Tibial nerve (tissue), 4 donors: ENCODE measurements at places on chromosomes 16 and 17.
A peak's percentile ranks its signal among the peaks of the same experiment; 100 is the strongest.

DNA sequence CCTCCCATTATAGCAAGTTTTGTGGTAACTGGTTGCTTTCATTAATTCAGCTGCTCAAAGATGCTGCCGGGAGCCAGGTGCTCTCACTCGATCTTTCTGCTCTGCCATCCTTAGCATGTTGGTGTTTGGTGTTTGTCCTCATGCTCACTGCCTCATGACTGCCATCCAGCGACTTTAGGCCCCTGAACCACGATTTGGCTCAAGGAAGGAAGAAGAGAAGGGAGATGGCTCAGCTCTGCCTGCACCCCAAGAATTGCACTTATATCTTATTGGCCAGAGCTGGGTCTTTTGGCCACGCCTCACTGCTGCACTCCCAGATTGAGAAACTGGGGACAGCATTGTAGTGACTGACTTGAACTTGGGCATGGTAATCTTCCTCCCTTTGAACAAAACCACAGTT lies 52.7 kb downstream of the ARSG start:
- DNase-seq: no peak
- no peak overlapping the region for H3K4me3 ChIP-seq
- no peaks in the 10 kb centered on the region for H3K36me3 ChIP-seq

- H3K36me3 ChIP-seq: no peaks in the 10 kb centered on the region
- no peaks in the 10 kb centered on the region for H3K4me1 ChIP-seq
- DNase-seq: peak; percentile 32
- no peaks in the 10 kb centered on the region for H3K27me3 ChIP-seq
- H3K4me3 ChIP-seq: no peak overlapping the region
These were observed 61.6 kb downstream of the TIMM22 start for GRCh38 chr17:1058423-1059130.

GRCh38 chr16:30780549-30780948 lies 6.5 kb downstream of the ZNF629 start:
- H3K27ac ChIP-seq: peak overlapping the region; percentile 75
- no peak for DNase-seq
- no peaks in the 10 kb centered on the region for H3K4me1 ChIP-seq
- H3K27me3 ChIP-seq: no peaks in the 10 kb centered on the region
- no peak overlapping the region for H3K4me3 ChIP-seq
- H3K36me3 ChIP-seq: peaks cover 13% of the 10 kb centered on the region

DNA sequence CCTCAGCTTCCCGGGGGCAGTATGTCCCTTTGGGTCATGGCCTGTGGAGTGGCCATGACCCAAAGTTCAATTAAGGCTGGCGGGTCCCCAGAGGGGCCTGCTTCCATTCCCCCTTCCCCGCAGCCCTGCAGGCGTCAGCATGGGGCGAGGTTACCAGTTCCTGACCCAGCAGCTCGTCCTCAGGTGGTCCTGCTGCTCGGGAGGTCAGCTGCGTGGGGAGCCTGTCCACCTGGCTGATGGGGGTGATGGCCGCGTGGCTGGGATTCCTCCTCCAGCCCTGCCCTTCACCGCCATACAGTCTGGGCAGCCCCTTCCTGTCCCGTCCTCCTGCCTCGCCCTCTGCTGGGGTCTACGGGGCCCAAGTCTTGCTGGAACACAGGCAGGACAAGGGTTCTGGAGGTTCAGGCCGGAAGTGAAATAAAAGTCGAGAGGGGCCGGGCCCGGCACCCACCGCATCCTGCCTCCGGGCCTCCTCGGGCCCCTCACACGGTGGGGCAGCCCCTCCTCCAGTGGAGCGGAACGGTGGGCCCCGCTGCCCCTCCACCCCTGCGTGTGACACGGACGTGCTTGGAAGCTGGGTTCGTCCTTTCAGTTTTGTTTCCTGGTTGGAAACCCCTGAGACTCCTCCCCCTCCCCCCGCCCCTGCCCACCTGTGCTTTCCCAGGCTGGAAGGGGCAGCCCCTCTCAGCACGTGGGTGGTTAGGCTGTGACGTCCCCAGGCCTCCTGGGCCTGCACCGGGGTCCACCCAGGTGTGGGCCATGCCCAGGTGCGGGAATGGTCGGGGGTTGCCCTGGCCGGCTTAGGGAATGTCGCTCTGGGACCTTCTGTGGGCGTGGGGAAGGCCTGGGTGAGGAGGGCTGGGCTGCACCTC lies 6.8 kb downstream of the UBALD2 start:
- no peak for DNase-seq
- no peaks in the 10 kb centered on the region for H3K27me3 ChIP-seq
- no peaks in the 10 kb centered on the region for H3K36me3 ChIP-seq

DNA sequence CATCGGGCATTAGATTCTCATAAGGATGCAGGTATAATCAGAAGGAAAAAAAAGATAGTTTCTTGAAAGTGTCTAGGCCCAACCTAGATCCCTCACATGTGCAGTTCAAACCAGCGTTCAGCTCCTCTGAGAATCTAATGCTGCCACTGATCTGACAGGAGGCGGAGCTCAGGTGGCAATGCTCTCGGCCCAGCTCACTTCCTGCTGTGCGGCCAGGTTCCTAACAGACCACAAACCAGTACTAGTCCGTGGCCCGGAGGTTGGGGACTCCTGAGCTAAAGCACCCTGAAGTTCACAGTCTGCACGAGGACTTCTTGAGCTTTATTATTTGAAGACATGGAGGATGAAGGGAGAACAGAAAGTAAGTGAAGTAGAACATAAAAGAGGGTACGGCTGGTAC lies 16.8 kb downstream of the SMCR8 start:
- peaks cover 99% of the 10 kb centered on the region for H3K36me3 ChIP-seq
- no peak overlapping the region for H3K4me3 ChIP-seq
- no peak for DNase-seq
- no peaks in the 10 kb centered on the region for H3K27me3 ChIP-seq
- H3K27ac ChIP-seq: no peak overlapping the region

GRCh38 chr16:77393955-77394354 lies 40.9 kb downstream of the ADAMTS18 start:
- no peak overlapping the region for H3K4me3 ChIP-seq
- no peaks in the 10 kb centered on the region for H3K36me3 ChIP-seq
- no peak for DNase-seq
- H3K27me3 ChIP-seq: no peaks in the 10 kb centered on the region
- no peaks in the 10 kb centered on the region for H3K4me1 ChIP-seq
- no peak overlapping the region for H3K27ac ChIP-seq

GRCh38 chr17:28950017-28950751 lies 1.1 kb downstream of the PHF12 start:
- no peaks in the 10 kb centered on the region for H3K4me1 ChIP-seq
- H3K27ac ChIP-seq: peak overlapping the region; percentile 91
- H3K4me3 ChIP-seq: peak overlapping the region; percentile 93

- H3K27ac ChIP-seq: no peak overlapping the region
- no peaks in the 10 kb centered on the region for H3K27me3 ChIP-seq
- H3K4me3 ChIP-seq: no peak overlapping the region
- no peak for DNase-seq
These were observed 59.8 kb downstream of the CDH11 start for GRCh38 chr16:65061935-65062518.

DNA sequence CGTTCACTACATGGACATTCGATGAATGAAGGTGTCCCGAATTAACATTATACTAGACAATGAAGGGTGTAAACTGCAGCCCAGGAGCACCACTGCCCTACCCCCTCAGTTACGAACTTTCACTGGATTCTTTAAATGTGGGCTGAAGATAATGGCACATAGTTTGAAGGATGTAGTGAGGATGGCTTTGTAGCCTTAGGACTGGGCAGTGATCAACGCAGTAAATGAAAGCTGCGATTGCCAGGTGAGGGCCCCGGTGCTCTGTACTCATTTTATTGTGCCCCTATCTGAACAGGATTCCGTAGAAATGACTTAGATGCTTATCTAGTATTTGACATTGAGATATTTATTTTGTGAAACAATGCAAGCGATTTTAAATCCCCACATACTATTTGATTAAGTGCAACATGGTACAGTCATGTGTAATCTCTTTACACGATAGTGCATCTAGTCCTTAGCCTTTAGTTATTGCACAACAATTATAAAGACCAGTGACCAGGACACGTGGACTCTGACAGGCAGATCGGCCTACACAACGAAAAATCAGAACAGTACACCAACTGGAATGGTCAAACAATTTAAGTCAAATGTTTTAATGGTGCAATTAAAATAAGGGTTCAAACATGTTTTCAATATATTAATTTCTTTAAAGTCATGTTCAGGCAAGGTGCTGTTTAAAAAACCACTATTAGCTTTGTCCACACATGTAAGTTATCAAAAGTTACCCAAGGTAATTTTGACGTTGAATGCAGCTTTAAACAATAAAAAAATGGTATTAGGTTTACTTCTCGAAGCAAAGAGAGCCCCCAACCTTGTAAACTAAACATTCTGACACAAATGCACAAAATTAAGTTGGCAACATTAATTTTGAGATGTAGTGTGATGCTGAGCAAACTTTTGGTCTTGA lies 17.4 kb upstream of the ERN1 start:
- DNase-seq: no peak
- peak overlapping the region; percentile 61 for H3K4me3 ChIP-seq
- no peaks in the 10 kb centered on the region for H3K27me3 ChIP-seq
- H3K4me1 ChIP-seq: no peaks in the 10 kb centered on the region
- H3K27ac ChIP-seq: peak overlapping the region; percentile 91
- peaks cover 32% of the 10 kb centered on the region for H3K36me3 ChIP-seq

DNA sequence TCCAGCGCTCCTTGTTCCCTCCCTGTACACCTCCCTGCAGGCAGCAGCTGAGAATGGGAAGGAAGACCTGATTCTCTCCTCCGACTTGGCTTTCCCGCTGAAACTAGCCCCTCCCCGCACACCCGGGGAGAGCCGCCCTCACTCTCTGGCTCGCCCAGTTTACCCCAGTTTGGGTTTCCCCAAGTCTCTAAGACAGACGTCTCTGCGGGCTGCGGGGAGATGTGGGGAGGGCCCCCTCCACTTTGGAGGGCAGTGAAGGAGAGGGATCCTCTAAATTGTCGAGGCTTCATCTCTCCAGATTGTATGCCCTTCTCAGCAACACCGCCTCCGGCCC lies 797 bp downstream of the GRB7 start:
- DNase-seq: no peak
- no peaks in the 10 kb centered on the region for H3K36me3 ChIP-seq
- H3K27me3 ChIP-seq: peaks cover 71% of the 10 kb centered on the region
- H3K4me1 ChIP-seq: no peaks in the 10 kb centered on the region
- H3K27ac ChIP-seq: no peak overlapping the region

GRCh38 chr16:27199235-27199586 lies 4.1 kb upstream of the KDM8 start:
- no peak overlapping the region for H3K27ac ChIP-seq
- no peak for DNase-seq
- H3K36me3 ChIP-seq: no peaks in the 10 kb centered on the region
- peaks cover 4% of the 10 kb centered on the region for H3K27me3 ChIP-seq
- H3K4me1 ChIP-seq: no peaks in the 10 kb centered on the region
- H3K4me3 ChIP-seq: no peak overlapping the region

GRCh38 chr17:57699751-57700219 lies 45.3 kb downstream of the CCDC182 start:
- no peaks in the 10 kb centered on the region for H3K4me1 ChIP-seq
- no peaks in the 10 kb centered on the region for H3K36me3 ChIP-seq
- H3K4me3 ChIP-seq: no peak overlapping the region
- peak; percentile 7 for DNase-seq
- H3K27ac ChIP-seq: no peak overlapping the region

DNA sequence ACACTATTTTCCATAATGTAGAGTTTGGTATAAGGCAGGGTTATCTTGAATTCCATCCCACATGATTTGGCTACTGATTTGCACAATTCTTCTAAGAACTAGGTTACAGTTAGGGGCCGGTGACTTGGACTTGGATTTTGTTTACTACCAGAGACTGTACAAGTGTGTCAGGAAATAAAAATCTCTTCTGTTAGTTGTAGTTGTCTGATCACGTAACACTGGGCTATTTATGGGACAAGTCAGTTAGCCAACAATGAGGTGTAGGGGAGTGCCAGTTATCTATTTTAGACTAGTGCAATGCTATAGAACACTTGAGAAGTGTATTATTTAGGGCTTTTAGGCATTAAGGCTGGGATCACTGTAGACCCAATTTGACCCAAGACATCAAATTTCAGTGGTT lies 39.7 kb upstream of the GHDC start:
- H3K4me1 ChIP-seq: no peaks in the 10 kb centered on the region
- no peak overlapping the region for H3K4me3 ChIP-seq
- DNase-seq: no peak
- no peaks in the 10 kb centered on the region for H3K36me3 ChIP-seq
- H3K27ac ChIP-seq: no peak overlapping the region

DNA sequence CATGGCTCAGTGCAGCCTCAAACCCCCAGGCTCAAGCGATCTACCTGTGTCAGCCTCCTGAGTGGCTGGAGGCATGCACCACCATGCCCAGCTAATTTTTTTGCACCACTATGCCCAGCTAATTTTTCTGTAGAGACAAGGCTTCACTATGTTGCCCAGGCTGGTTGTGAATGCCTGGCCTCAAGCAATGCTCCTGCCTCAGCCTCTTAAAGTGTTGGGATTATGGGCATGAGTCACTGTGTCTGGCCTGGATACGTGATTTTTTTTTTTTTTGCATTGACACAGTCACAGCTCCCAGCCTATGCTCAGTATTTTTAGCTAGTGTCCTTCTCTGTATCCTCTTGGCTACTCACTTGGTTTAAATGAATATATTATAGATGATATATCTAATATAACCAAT lies 377.0 kb upstream of the TNRC6C start:
- H3K4me3 ChIP-seq: no peak overlapping the region
- no peaks in the 10 kb centered on the region for H3K27me3 ChIP-seq
- DNase-seq: no peak
- no peak overlapping the region for H3K27ac ChIP-seq
- H3K4me1 ChIP-seq: no peaks in the 10 kb centered on the region

GRCh38 chr17:36485805-36486203 lies 677 bp upstream of the ZNHIT3 start:
- H3K36me3 ChIP-seq: no peaks in the 10 kb centered on the region
- DNase-seq: no peak
- H3K4me1 ChIP-seq: peaks cover 22% of the 10 kb centered on the region
- H3K27me3 ChIP-seq: peaks cover 5% of the 10 kb centered on the region

DNA sequence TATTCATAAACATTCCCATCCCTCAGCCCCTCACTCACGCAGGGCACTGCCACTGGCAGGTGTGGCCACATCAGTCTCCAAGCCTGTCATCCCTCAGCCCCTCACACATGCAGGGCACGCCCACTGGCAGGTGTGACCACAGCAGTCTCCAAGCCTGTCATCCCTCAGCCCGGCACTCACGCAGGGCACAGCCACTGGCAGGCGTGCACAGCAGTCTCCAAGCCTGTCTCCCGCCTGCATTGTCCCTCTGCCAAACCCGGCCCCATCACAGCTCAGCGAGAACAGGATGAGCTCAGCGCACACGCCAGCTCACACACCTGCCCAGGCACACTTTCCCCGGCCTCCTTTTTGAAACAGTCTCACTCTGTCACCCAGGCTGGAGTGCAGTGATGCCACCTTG lies 11.4 kb upstream of the KREMEN2 start:
- DNase-seq: no peak
- H3K4me3 ChIP-seq: no peak overlapping the region
- no peaks in the 10 kb centered on the region for H3K27me3 ChIP-seq
- H3K4me1 ChIP-seq: no peaks in the 10 kb centered on the region

GRCh38 chr16:49661465-49662187 lies 194.3 kb downstream of the ZNF423 start:
- DNase-seq: no peak
- H3K27ac ChIP-seq: no peak overlapping the region
- no peaks in the 10 kb centered on the region for H3K27me3 ChIP-seq
- no peaks in the 10 kb centered on the region for H3K4me1 ChIP-seq
